ENCODE measurements at places on chromosomes 5 and 9.

DNA sequence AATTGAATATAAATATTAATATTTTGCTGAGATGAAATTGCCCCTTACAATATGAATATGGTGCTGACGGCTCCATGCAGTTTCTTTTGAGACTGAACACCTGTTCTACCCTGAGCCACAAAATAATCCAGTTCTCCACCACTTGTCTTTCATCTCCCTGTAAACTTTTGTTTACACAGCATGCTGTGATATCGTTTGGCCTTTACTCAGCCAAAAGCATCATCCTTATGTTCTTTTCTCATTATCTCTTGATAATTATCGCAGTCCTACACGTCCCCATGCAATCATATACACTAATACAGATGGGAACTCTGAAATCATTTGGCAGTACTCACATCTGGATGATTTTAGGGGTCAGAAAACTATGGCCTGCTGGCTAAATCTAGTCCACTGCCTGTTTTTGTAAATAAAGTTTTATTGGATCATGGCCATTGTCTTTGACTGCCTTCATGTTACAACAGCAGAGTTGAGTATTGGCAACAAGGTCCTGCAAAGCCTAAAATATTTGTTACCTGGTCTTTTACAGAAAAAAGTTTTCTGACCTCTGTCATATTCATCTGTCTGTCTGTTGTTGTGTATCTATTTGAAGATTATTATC, 53.3 kb downstream of the AOPEP start:
- DNase-seq = no peak

DNA sequence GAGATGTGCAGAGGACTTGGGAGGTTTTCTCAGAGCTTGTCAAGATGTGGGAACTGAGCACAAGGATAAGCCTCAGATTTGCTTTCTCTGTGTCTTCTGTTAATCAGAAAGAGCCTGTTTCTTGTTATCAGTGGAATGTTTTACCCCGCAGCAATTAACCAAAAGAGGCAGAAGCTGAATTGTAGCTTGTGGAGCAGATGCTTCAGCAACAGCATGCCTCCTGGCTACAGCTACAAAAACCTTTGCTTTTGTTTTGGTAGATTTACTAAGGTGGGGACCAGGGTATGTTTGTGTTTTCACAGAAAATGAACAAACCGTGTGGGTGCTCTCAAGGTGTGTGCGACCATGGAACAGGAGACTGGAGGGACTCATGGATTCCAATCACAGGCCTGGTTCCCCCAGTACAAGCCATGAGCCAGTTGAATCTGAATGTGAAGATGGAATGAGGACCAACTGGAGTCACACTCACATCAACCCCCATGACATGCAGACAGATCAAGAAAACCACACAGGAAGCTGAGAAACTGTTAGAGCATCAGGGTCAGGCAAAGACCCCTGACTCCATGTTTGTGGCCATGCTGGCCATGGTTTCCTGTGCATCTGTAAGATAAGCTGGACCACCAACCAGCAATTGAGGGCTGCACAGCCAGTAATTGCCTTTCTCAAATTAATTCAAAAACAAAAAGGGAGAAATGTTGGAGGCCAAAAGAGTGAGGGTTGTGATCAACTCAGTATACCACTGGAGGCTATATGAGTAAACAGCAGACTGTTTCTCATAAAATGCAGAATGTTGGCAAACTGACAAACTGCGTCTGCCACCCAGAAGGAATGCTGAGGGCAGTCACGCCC, 6.9 kb downstream of the UGT3A2 start:
- no peak for DNase-seq

DNA sequence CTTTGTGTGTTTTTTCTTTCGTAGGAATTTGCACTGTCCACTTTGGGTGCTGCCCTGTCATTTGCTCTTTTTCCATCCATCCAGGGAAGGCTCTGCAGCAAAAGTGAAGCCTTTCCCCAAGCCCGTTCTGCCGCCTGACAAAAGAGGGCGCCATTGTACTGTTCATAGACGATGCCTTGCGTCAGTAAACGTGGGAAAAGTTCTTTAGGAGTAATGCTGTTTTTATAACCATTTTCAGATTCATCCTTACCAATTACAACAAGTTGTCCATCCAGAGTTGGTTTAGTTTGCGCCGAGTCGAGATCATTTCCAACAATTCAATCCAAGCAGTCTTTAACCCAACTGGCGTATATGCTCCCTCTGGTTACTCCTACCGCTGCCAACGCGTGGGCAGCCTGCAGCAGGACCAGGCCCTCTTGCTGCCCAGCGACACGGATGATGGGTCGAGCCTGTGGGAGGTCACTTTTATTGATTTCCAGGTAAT, 34.3 kb upstream of the RPS23 start:
- peak; percentile 29 for DNase-seq

DNA sequence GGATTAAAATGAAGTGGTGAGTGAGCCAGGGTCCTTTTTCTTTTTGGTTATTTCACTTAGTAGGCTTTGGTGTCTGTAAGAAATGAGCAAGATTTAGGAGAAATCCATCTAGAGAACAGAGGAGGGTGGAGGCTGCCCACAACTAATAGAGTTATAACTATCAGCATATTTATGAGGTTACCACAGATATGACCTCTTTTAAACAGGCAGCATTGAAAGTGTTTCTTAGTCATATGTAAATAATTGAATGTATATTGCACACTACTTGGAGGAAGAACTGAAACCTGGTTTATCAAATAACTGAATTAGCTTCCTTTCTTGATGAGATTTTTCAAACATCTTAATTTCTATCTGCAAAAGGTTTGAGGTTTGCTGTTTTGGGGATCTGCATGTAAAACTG, 483.1 kb upstream of the PIK3R1 start:
- DNase-seq = no peak

- DNase-seq = no peak
These were observed 717.9 kb upstream of the ADAMTS16 start for GRCh38 chr5:4422247-4422646.

- no peak for DNase-seq
These were observed 93.5 kb downstream of the SSBP2 start for GRCh38 chr5:81657386-81657785.

GRCh38 chr9:71920456-71921189, 9.2 kb downstream of the C9orf85 start:
- DNase-seq = no peak

DNA sequence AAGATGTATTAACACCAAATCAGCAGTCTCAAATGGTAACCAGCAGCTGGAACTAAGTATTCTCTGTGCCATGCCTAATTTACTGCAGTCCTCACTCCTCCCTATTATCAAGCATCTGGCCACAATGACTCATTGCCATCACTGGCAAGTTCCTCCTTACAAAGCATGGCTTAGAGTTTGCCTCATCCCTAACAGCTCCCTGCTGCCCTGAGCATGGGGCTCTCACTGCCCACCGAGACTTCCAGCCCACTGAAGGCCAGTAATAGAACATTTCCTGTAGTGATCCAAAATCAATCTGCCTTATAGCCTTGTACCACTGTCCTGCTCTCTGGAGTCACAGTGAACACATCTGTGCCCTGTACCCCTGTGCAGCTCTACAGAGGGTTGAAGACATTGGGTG, 211.9 kb upstream of the TRIM32 start:
- DNase-seq = no peak

Data from CD4-positive, alpha-beta T cell treated with Interleukin-4 for 4 hours (primary cell).